ENCODE measurements at places on chromosomes 7 and 10.

DNA sequence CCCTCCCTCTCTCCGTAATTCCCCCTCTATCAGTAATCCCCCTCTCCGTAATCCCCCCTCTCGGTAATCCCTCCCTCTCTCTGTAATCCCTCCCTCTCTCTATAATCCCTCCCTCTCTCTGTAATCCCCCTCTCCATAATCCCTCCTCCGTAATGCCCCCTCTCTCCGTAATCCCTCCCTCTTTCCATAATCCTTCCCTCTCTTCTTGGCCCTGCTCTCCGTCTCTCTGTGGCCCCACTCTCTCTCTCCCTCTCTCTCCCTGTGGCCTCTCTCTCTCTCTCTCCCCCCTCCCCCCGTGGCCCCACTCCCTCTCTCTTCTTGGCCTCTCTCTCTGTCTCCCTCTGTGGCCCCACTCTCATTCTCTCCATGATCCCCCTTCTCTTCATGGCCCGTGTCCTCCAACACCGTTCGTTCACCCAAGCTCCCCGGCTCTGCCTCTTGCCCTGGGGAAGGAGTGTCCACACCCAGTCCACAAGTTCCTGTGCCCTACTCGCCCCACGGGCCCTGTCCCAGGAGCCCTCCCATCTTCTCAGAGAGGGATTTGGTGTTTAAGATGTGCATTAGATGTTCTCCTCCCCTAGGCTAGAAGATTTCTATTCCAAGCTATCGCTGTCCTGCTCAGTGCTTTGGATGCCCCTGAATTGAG lies 19.8 kb downstream of the SHH start:
- no peak for DNase-seq

DNA sequence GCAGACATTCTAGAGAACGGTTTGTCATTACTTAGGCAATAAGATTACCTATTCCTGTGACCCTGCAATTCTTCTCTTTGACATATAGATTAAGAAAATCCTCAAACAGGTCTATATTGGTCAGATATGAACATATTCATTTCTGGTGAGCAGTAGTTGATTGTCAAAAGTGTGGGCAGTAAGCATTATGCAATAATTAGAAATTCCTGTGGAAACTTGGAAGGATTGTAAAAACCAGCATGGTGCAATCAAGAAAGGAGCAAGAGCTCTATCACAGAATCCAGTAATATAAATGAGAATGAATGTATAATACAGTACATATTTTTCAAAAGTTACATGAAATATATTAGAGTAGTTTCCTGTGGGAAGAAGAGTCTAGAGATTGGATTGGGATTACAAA lies 406.5 kb downstream of the SUGCT start:
- no peak for DNase-seq

GRCh38 chr10:95071107-95071660 lies 1.9 kb upstream of the CYP2C8 start:
- no peak for DNase-seq

- DNase-seq = no peak
Measured at GRCh38 chr10:74329873-74330272, 178.9 kb downstream of the ADK start.

GRCh38 chr10:82477776-82478175 lies 602.8 kb downstream of the NRG3 start:
- no peak for DNase-seq

DNA sequence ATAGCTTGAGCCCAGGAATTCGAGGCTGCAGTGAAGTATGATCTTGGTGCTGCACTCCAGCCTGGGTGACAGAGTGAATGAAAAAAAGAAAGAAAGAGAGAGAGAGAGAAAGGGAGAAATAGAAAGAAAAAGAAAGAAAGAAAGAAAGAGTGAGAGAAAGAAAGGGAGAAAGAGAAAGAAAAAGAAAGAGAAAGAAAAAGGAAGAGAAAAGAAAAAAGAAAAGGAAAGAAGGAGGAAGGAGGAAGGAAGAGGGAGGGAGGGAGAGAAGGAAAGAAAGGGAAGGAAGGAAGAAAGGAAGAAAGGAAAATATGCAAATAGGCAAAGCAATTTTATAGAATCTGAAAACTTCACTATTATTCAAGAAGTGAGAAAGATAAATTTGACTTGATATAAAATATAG lies 24.5 kb upstream of the JCAD start:
- no peak for DNase-seq

- no peak for DNase-seq
Measured at GRCh38 chr7:149199234-149199995, 4.1 kb downstream of the ZNF282 start.

GRCh38 chr7:117251687-117252086 lies 71.2 kb downstream of the WNT2 start:
- DNase-seq = no peak

GRCh38 chr7:80139236-80139635 lies 4.6 kb downstream of the GNAI1 start:
- DNase-seq = no peak

DNA sequence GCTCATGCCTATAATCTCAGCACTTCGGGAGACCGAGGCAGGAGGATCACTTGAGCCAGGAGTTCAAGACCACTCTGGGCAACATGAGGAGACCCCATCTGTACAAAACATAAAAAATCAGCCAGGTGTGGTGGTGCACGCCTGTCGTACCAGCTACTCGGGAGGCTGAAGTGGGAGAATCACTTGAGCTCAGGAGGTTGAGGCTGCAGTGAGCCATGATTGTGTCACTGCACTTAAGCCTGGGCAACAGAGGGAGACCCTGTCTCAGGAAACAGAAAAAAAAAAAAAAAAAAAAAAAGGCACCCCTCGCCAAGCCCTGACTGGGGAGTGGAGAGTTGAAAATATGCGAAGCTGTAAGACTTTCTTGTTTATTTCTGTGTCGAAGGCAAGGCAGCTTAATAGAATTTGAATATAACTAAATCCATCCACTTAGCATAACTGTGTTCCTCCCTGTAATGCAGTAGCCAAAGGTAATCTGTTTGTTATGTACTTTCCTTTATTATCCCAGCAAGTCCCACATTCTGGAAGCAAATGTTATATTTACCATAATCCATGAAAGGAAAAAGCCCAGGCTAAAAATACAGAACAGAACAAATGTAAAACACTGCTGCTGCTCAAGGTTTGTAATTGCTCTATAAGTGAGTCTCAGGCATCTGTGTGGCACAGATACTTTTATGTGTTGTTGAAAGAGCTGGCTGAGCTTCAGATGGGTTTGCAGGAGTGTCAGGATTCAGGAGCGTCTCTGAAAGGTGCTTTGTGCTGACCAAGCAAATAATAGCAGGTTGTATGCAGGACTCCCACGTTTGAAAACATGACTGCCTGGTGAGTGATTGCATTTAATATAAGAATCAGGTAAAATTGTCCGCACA lies 127.2 kb downstream of the CELF2 start:
- DNase-seq = no peak

DNA sequence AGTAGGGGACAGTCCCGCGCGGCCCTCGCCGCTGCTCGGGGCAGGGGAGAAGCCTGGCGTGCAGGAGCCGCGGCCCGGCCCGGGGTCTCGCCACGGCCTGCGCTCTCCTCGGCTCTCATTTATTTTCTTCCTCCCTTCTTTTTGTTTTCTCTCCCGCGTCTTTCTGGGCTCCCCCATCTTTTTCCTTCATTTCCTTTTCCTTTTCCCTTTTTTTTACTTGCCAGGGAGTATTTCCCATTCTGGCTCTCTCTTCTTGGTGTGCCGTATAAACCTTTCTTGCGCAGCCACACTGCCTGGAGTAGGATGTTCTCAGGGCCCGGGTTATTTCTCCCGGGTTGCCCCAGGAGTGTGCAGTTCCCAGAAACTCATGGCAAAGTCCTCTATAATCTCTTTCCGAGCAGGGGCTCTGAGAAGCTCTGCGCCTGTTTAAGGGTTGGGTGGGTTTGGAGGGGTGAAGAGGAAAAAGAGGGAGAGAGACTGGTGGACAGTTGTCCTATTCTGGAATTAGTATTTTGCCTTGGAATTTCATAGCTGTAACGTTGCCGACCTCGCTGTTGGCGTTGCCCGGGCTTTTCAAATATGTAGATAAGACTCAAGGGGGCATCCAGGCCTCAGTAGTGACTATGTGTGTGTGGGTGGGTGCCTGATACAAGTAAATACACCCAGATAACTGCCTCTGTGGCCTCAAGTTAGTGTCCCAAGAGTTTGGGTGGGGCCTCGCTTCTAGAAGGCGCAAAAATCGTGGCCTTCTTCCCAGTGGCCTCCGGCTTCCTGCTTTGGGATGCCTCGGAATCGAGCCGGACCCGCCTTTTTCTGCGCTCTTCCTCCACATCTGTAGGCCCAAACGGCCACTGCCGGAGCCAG lies 4.3 kb upstream of the ZNF503 start:
- DNase-seq = no peak

DNA sequence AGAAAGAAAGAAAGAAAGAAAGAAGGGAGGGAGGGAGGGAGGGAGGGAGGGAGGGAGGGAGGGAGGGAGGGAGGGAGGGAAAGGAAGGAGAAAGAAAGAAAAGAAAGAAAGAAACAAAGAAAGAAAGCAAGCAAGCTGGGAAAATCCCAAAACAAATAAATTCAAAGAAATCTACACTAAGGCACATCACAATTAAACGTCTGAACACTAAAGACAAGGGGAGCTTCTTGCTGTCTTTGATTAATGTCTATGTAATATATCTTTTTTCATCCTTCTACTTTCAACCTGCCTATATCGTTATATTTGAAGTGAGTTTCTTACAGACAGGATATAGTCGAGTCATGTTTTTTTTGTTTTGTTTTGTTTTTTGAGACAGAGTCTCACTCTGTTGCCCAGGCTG lies 28.3 kb upstream of the EBF3 start:
- DNase-seq = no peak

DNA sequence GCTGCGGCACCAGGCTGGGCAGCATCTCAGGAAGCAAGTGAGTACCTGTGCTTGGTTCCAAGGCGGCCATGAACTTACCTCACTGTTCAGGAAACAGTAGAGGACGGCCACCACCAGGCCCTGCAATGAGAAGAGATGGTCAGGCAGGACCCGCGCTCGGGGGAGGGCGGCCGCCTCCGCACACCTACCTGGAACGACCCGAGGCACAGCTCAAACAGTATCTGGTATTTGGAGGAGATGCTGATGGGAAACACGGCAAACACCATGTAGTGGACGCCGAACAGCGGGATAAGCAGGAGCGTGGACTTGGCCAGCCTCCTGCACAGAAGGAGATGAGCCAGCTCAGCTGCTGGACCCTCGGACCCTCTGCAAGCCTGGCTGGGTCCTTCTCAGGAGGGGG lies 112.9 kb downstream of the VIPR2 start:
- DNase-seq = no peak

DNA sequence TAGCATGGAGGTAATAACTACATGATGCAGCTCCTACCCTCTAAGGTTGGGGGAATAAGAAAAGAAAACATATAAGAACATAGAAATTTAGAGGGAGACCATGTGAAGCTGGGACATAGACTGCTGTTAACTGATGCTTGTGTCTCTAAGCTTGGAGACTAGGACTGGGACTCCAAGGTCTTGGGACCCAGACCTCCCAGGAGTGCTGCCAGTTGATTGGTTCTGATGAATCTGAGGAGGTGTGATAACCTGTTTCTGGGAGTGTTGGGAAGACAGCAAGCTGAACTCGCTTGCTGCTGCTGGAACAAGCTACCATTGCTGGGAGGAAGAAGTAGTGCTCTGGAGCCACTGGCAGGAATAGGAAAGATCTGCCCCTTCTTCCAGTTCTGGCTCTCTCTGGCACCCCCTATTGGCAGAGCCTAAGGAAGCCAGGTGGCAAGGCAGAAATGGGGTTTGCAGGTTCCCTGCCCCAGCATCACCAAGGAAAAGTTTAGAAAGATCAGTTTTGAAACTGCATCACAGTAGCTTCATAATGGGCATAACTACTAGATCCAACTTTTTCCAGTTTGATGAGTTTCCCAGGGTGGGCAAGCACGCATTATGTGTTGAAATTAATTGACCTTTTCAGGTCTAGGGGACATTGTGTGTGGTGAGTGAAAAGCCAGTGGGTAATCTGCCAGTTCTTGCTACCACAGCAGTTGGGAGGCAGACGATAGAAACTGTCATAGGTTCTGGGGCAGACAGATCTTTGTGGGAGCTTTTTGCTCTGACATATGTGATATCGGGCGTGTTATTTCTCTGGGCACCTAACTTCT lies 140.7 kb downstream of the SND1 start:
- peak; percentile 11 for DNase-seq

DNA sequence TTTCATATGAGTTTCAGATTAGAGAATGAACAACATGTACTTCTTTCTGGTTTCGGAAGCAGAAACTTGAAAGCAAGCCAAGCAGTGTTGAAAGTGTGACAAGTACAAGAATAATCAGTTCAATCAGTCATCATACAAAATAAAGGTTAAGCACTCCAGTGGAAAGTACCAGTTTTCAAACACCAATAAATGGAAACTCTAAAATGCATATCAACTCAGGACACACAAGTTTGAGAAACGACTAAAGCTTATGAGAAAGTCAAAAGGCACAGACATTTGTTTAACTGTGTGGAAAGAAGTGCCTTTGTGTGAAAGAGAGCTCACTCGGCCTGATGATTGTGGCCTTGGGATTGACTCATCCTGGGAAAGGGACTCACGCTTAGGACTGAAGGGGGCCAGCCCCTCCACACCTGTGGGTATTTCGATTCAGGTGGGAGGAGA lies 60.6 kb upstream of the AKR1C1 start:
- no peak for DNase-seq

DNA sequence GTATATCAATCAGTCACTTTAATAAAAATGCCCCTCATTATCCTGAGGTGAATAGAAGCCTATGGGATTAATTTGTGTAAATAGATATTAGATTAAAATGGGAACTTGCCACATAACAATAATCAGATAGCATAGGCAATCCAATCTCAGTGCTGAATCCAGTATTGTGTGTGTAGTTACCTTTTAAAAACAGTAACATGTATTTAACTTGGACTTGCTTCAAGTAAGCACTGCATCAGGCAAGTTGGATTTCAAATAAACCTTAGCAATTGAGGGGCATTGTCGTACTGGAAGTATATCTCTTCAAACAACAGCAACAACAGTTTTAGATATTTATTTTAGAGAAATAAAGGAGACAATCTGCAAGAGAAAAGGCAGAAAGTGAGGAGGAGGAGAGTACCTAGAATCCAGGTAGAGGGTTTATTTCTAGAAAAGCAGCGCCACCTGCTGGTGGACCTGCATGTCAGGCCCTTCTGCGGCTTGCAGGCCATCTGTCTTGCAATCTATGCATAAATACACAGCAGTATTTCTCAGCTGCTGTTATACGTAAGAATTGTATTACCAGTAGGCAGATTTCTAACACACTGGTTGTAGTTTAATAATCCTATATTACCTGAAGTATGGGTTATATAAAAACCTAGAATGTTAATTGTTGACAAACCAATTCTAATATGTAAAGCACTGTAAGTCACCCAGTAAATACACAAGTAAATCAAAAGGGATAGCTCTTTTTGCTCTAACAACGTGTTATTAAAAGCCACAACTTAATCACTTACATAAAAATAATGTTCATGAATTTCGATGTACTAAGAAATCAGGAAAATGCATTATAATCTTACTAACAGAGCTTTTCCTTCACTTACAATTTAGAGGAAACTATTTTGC lies 652.8 kb downstream of the KCNMA1 start:
- DNase-seq = peak; percentile 21
